ENCODE measurements at places on chromosomes 6 and 20.

DNA sequence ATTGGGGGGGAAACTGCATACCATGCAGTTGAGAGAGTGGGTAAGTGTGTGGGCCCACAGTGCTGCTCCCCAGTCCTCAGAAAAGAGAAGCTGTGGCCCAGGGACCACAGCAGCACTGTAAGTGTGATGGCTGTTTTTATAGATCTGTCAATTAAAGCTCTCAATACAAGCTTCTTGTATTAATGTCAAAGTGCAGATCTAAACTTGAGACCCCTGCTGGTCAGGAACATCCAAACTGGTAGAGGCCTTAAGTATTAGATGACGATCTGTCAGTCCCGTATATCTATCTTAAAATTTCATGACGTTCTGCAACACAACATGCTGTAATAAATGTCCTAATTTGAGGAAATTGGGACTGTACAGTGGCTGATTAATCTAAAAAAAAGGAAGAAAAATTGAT, 74.8 kb downstream of the TULP4 start:
- DNase-seq = no peak

- DNase-seq = no peak
Observed at GRCh38 chr6:161355696-161356095, 81.8 kb upstream of the AGPAT4 start.

GRCh38 chr6:140403020-140403419, 1028.6 kb upstream of the CITED2 start:
- no peak for DNase-seq

GRCh38 chr6:35036828-35037663, 104.1 kb downstream of the TCP11 start:
- DNase-seq = no peak

DNA sequence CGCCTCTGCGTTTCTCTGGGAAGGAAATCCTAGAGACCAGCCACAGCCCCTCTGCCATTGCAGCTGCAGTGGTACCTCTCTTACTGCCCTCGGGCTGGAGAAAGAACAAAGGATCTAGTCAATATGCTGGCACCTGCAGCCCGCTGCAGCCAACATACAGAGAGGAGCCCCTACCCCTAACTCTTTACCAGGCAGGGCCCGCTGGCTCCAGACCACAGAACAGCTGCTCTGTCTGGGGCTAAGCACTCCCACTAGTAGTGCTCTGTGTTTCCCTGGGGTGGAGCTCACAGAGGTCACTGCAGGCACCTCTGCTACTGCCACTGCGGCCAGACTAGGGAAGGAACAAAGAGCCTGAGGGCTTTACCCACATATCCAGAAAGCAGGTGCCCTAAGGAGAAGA, 93.8 kb upstream of the IMPG1 start:
- DNase-seq = no peak

All from breast epithelium (tissue), 4 donors.